ENCODE measurements at places on chromosomes 5 and 9. TPM values are rescaled to one million over a fixed set of nuclear protein-coding genes. Genes with fewer than 3 reads are reported as not detected.

Gene PRSS3
- not detected for total RNA-seq

Gene BTNL8
- not detected for total RNA-seq

Gene ZNF367
- 1.7 TPM for total RNA-seq

Gene PRDM9
- not detected for total RNA-seq

Gene ALDH7A1
- 24.6 TPM for total RNA-seq

Gene PCDHGB3
- total RNA-seq: 2.0 TPM

Gene SV2C
- not detected for total RNA-seq

Gene CDKN2B-AS1
- total RNA-seq: not detected

Gene CNTFR
- 42.7 TPM for total RNA-seq

Gene ARL15
- total RNA-seq: 29.0 TPM

Gene SAXO1
- not detected for total RNA-seq

Gene PCDHA8
- not detected for total RNA-seq

Gene LTC4S
- total RNA-seq: 8.8 TPM

Gene WHRN
- total RNA-seq: 4.1 TPM

Gene PROB1
- 0.34 TPM for total RNA-seq

Gene TMEM215
- not detected for total RNA-seq

Gene SPINK6
- not detected for total RNA-seq

Gene F12
- total RNA-seq: not detected

Gene SPATA31E1
- total RNA-seq: not detected

Gene FAM169A
- total RNA-seq: 0.33 TPM

Gene CER1
- total RNA-seq: not detected

Gene PCDHA5
- 0.51 TPM for total RNA-seq

All from subcutaneous adipose tissue (tissue), 4 donors.